ENCODE measurements at places on chromosomes 13 and 19. TPM values are rescaled to one million over a fixed set of nuclear protein-coding genes. Genes with fewer than 3 reads are reported as not detected.
A peak's percentile ranks its signal among the peaks of the same experiment; 100 is the strongest.

GRCh38 chr19:15291089-15291488 is 41.2 kb downstream of the BRD4 start:
- no peak for DNase-seq
- no peaks in the 10 kb centered on the region for H3K27me3 ChIP-seq
- H3K36me3 ChIP-seq, result no peaks in the 10 kb centered on the region
- peaks cover 68% of the 10 kb centered on the region for H3K4me1 ChIP-seq
- H3K27ac ChIP-seq, result no peak overlapping the region

GRCh38 chr19:10516064-10516385 is 1.2 kb downstream of the S1PR5 start:
- H3K27me3 ChIP-seq, result peaks cover 100% of the 10 kb centered on the region
- DNase-seq, result no peak
- H3K27ac ChIP-seq, result no peak overlapping the region
- H3K4me3 ChIP-seq, result no peak overlapping the region

- no peak for DNase-seq
- H3K36me3 ChIP-seq, result no peaks in the 10 kb centered on the region
- H3K4me1 ChIP-seq, result no peaks in the 10 kb centered on the region
- H3K27me3 ChIP-seq, result no peaks in the 10 kb centered on the region
Observed at GRCh38 chr19:38519988-38520387, 86.5 kb downstream of the RYR1 start.

DNA sequence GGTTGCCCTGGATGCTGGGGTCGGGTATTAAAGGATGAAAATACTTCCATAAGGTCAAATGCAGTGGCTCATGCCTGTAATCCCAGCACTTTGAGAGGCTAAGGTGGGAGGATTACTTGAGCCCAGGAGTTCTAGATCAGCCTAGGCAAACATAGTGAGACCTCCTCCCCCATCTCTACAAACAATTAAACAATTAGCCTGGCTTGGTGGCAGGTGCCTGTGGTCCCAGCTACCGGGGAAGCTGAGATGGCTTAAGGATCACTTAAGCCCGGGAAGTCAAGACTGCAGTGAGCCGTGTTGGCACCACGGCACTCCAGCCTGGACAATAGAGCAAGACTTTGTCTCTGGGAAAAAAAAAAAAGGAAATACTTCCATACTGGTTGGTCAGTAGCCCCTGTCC is 1.5 kb downstream of the KLK11 start:
- no peak overlapping the region for H3K4me3 ChIP-seq
- H3K36me3 ChIP-seq, result no peaks in the 10 kb centered on the region
- peaks cover 56% of the 10 kb centered on the region for H3K27me3 ChIP-seq
- H3K27ac ChIP-seq, result no peak overlapping the region
- H3K4me1 ChIP-seq, result no peaks in the 10 kb centered on the region
- no peak for DNase-seq

DNA sequence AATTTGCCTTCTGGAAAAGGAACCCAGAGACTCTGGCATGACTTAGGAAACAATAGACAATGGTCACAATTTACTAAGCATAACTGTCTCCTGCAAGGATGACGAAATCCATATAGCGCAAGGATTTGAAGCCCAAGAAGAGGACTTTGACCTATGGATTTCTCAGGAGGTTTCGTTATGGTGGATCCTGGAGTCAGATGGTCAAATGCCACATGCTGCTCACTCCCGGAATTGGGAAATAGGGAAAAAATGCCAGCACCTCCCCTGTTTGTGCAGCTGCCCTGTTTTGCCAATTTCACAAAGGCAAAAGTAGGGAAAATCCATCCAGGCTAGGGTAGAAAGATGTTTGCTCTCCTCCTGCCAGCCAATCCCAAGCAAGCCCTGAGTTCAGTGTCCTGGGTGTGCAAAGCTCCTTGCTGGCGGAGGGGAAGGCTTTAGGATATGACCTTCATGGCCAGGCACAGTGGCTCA is 23.4 kb downstream of the RDH8 start:
- DNase-seq, result no peak
- H3K4me3 ChIP-seq, result no peak overlapping the region
- H3K4me1 ChIP-seq, result no peaks in the 10 kb centered on the region
- H3K27me3 ChIP-seq, result peaks cover 32% of the 10 kb centered on the region

The SIRT6 gene
- total RNA-seq, result 141 TPM

- DNase-seq, result no peak
- H3K4me3 ChIP-seq, result no peak overlapping the region
- H3K27me3 ChIP-seq, result no peaks in the 10 kb centered on the region
- no peaks in the 10 kb centered on the region for H3K36me3 ChIP-seq
- no peaks in the 10 kb centered on the region for H3K4me1 ChIP-seq
- no peak overlapping the region for H3K27ac ChIP-seq
Observed at GRCh38 chr13:77416666-77417212, 89.8 kb upstream of the MYCBP2 start.

The FGF22 gene
- total RNA-seq, result not detected

DNA sequence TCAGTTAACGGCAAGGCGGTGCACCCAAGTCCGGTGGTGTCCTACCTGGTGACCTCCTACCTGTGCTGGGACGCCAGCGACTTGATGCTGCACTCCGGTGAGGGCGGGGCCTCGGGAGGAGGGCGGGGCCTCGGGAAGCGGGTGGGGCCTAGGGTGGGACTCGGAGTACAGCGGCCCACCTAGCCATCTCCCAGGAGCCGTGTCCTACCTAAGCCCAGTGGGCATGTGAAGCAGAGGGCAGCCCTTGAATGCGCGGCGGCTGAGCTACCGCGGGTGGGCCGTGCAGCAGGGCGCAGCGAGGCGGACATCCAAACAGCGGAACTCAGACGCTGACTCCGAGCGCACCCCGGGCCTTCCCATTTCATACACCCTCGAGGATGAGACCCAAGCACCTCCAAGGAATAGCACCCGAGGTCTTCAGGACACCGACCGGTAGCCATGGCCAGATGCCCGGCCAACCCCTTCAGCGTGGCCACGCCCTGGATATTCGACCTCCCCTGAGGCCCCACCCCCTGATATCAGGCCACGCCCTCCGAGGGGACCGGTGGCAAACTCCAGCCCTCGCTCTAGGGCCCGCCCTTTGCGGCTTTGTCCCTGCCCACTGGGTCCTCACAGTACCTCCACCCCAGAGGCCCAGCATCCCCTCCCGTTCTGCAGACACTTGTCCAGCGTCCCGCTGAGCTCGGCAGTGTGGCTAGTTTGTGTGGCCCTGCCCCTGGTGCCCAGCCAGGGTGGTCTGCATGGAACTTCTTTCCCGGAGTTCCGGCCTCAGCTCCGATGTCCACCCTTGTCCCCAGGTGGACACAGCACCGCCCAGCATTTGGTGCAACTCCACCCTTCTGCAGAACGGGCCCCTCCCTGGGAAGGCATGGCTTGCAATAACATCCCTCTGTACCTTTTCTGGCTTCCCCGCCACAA is 5.4 kb downstream of the KLK1 start:
- no peaks in the 10 kb centered on the region for H3K36me3 ChIP-seq
- peak overlapping the region; percentile 78 for H3K27ac ChIP-seq

DNA sequence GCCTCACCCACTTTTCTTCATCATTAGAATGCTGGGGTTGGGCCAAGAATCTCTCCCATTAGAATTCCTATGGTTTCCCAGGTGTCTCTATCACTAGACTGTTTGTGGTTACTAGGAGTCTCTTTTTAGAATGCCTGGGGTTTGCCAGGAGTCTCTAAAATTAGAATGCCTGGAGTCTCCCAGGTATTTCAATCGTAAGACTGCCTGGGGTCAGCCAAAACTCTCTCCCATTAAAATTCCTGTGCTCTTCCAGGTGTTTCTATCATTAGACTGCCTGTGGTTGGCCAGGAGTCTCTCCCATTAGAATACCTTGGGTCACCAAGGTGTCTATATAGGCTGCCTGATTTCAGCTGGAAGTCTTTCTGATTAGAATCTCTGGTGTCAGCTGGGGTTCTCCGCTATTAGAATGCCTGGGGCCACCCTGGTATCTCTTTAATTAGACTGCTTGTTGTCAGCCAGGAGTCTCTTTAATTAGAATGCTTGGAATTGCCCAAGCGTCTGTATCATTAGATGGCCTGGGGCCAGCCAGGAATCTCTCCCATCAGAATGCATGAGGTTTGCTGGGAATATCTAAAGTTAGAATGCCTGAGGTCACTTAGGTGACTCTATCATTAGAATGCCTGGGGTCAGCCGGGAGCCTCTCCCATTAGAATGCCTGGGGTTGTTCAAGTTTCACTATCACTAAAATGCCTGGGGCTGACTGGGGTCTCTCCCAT is 1479.2 kb downstream of the UQCRFS1 start:
- no peaks in the 10 kb centered on the region for H3K27me3 ChIP-seq
- H3K4me1 ChIP-seq, result no peaks in the 10 kb centered on the region
- no peak for DNase-seq

GRCh38 chr19:4639531-4640246 is 373 bp downstream of the TNFAIP8L1 start:
- DNase-seq, result peak; percentile 34
- H3K36me3 ChIP-seq, result no peaks in the 10 kb centered on the region
- H3K27me3 ChIP-seq, result peaks cover 9% of the 10 kb centered on the region
- peak overlapping the region; percentile 89 for H3K27ac ChIP-seq
- peaks cover 41% of the 10 kb centered on the region for H3K4me1 ChIP-seq

DNA sequence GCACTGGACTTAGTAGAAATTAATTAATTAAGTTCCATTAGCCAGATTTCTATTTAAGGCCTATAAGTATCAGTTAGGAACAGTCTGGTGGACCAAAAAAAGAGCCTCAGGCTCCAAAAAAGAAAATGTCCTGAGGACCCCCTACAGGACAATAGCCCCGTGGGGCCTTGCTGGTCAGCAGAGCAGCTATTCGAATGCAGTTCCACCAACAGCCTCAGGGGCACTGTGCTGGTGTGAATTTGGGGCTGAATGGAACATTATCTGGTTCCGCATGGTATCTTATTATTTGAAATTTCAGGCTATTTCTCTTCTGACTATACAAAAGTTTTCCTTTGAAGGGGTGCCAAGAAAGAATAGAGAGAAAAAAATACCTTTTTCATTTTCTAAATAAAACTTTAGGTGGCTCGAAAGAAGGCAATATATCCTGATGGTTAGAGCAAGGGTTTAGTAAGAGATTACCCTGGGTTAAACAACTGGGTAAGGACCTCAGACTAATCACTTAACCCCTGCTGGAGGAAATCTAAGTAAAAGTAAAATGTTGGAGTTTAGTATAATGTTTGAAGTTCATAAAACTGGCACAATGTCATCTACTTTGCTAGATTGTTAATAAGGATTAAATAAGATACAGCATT is 147.2 kb downstream of the MIPEP start:
- H3K27me3 ChIP-seq, result no peaks in the 10 kb centered on the region
- DNase-seq, result no peak
- no peak overlapping the region for H3K27ac ChIP-seq
- H3K36me3 ChIP-seq, result no peaks in the 10 kb centered on the region
- H3K4me1 ChIP-seq, result no peaks in the 10 kb centered on the region
- H3K4me3 ChIP-seq, result no peak overlapping the region

The MISP gene
- 197 TPM for total RNA-seq

- H3K36me3 ChIP-seq, result no peaks in the 10 kb centered on the region
- no peak overlapping the region for H3K27ac ChIP-seq
- no peaks in the 10 kb centered on the region for H3K4me1 ChIP-seq
- no peak for DNase-seq
- no peaks in the 10 kb centered on the region for H3K27me3 ChIP-seq
Observed at GRCh38 chr13:44412346-44412935, 38.8 kb downstream of the SERP2 start.
